NCI-H2227 treated with DMSO at 0.1 percent for 48 hours (cell line): ENCODE measurements at places on chromosomes 4 and X.

- no peak for DNase-seq
These were observed 75.6 kb downstream of the DCK start for GRCh38 chr4:71069063-71069462.

DNA sequence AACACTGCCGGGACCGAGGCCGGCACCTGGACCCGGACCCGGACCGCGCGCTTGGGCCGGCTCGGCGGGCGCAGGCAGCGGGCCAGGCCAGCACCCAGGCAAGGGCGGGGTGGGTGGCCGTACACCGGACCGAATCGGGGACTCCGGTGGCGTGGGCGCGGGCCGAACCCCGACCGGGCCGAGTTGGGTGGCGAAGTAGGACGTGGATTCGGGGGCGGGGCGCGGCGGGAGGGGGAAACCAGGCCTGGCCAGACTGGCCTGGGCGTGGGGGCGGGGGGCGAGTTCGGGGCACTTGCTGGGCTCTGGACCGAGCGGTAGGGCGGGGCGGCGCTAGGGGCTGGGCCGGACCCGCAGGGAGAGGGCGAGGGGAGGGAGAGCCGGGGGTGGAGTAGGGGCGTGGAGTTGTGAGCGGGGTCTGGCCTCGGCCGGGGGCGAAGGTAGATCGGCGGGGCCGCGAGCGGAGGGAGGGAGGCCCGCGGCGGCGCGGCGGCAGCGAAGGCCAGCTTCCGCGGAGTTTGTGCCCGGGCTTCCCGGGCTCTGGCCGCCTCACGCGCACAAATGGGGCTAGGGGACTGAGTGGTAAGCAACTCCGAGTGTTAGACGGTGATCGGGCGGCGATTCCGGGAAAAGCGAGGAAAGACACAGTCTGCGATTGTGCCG, 1.8 kb upstream of the BCORL1 start:
- DNase-seq: peak; percentile 25

DNA sequence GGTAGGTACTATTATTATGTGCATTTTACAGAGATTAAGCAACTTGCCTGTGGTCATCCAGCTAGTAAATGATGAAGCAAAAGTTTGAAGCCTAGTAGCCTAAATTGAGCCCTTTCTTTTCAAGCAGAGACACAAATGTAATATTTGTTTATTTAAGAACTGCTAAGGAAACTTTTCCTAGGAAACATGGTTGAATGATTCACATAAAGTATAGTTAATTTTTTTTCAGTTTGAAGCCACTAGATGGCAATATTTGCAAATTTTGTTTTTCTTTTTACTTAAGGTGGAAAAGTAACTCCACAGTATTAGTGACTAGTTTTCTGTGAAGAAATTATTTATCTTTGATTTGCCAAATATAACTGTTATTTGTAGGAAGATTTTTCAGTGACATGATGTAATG, 52.8 kb upstream of the ANKRD17 start:
- DNase-seq: peak; percentile 7

DNA sequence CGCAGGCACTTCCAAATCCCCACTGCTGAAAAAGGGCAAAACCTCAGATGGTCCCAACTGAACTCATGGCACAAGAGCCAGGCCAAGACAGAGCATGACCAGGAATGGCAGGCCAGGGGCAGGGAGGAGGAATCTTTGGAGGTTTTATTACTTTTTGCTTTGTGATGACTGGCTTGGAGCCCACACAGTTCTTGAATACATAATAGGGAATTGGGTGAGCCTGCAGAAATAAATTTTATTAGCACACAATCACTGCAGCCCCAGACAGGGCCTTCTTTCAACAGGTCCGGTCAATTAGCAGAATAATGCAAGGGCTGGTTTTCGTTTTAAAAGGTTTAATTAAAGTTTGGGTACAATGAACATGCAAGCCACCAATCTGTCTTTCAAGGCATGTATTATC, 23.4 kb upstream of the MAMLD1 start:
- DNase-seq: no peak

DNA sequence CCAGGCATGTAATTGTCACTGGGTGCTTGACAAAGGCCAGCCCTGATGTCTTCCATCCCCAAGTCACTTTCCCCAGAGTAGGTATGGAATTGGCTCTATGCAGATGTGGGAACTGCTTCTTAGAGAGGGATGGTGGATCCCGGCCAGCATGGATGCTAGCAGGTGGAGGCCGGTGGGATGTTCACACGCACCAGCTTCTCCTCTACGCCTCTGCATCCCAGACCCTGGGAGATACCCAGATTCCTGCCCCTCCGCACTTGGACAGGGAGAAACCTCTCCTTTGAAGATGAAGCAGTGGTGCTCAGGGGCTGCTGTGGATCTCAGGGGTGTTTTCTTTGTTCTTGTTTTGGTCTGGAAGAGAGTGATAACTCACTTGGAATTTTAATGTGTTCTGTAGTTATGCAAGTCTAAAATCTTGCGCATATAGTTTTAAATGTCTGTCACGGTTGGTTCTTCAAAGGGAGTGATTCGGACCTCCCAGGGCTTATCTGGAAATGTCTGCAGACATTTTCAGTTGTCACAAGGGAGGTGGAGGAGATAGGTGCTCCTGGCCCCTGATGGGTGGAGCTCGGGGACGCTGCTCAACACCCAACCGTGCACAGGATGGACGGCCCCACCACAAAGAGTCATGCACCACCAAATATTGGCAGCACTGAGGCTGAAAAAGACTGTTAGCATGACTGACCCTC, 308.0 kb downstream of the DHRSX start:
- DNase-seq: no peak

DNA sequence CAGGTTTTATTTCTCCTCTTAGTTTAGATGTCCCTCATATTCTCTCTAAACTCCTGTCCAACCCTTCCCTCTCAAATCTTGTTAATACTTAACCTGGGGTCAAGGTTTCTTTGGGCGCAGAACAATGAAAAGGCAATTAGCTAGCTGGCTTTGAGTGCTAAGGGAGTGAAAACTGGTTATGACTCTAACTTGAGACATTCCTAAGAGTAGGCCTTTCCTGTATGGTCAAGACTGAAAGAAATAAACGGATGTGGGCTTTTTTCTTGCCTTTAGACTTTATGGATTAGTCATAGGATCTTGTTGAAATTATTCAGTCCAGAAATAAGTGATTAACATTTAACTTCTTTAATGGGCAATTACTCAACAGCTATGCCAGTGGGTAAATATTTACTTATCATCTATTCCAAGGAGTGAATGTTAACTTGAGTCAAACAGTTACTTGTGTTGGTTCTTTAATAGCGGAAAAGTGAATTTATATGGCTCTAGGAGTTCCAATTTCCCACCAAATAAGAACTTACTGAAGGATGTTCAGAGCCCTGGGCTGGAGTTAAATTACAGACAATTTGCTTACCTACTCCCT, 141.7 kb upstream of the SCML1 start:
- DNase-seq: no peak

GRCh38 chrX:110401135-110401534, 42.5 kb downstream of the RTL9 start:
- no peak for DNase-seq

DNA sequence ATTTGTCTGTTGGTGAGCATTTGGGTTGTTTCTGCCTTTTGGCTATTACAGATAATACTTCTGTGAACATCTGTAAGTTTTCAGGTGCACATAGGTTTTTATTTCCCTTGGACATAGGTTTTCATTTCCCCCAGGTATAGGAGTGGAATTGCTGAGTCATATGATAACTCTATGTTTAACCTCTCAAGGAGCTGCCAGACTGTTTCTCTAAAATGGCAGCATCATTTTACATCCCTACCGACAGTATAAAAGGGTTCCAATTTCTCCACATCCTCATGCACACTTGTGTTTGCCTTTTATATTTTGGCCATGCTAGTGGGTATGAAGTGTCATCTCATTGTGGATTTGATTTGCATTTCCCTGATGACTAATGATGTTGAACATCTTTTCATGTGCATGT, 53.5 kb downstream of the TMEM164 start:
- no peak for DNase-seq

DNA sequence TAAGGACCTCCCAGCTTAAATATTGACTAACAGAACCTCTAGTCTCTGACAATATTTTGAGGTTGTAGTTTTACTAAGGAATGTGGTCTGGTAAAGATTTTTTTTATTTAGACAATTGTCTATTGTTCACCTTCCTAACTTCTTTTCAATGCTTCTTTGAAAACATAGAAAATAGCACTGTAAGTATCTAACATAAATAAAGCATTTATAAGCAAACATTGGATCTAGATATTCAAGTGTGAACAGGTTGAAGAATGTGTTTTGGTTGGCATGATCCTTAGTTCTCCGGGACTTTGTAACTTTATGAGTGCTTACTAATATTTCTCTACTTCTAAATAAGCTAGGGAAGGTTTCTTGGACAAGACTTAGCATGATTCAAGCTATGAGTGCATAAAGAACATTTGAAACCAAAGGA, 285.4 kb upstream of the ARSJ start:
- no peak for DNase-seq

DNA sequence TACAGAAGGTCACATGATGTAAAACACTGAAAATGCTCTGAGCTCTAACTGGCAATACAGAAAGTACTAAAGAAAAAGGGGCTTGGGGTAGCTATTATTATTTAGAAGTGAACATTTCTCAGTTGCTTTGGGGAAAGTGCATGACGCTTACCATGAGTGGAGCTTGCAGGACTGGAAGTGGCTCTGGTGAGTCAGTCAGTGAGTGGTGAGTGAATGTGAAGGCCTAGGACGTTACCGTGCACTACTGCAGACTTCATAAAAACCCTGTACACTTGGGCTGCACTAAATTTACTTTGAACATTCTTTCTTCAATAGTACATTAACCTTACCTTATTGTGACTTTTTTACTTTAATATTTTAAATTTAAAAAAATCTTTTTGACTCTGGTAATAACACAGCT, 89.3 kb upstream of the ENPP6 start:
- DNase-seq: no peak

DNA sequence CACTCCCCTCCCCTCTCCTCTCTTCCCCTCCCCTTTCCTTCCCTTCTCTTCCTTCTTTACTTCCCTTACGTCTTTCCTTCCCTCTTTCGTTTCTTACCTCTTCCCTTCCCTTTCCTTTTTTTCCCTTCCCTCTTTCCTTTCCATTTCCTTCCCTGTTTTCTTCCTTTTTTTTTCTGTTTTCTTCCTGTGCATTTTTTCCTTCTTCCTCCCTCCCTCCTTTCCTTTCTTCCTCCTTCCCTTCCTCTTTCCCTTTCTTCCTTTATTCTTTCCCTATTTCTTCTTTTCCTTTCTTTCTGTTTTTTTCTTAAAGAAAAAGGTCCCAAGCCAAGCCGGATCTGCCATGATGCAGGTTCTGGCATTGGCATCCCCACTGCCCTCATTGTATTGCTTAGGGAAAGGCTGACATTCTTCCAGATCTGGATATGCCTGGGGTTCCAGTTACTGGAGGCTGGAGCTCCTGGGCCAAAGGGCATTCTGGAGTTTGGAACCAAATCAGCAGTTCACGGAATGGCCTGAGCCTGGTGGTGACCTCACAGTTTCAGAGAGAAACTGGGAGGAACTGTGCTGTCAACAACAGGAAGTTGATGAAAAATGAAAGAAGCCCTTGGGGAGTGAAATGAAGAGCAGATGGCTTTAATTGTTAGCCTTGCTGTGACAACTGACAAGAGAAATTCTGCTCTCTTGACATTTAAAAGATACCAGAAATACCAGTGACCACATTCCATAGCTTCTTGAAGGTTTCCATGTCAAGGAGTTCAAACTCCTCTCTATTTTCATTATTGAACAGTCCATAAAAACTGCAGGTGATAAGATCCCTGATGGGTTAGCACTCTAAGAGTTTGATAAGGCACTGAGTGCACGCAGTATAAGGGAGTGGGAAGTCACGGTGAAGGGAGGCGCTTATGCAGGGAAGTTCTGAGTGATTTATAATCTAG, 622.1 kb downstream of the SPRY1 start:
- DNase-seq: no peak

DNA sequence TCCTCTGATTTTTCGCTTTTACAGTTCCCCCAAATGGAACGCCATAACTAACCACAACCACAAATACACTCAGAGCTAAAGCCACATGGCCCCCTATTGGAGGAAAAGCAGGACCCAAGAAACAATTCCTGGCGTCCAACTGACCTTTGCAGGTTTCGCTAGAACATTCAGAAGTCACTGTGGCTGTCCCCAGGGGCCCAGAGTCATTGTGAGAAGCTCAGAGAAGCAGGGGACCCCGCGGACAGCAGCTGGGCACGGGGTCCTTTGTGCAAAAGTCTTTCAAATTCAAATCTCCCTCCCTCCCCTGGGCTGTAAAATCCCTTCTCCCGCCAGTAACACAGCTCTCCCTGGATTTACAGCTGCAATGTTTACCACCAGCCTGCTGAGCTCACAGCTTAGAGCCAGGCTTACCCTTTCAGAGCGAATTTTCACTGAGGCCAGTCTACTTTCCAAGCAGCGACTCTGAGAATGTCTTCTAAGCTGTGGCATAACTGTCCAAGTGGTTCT, 214.8 kb downstream of the CRLF2 start:
- no peak for DNase-seq

- no peak for DNase-seq
These were observed 93.2 kb downstream of the SCD5 start for GRCh38 chr4:82705169-82705927.

GRCh38 chr4:26151615-26152014, 169.2 kb upstream of the RBPJ start:
- no peak for DNase-seq

DNA sequence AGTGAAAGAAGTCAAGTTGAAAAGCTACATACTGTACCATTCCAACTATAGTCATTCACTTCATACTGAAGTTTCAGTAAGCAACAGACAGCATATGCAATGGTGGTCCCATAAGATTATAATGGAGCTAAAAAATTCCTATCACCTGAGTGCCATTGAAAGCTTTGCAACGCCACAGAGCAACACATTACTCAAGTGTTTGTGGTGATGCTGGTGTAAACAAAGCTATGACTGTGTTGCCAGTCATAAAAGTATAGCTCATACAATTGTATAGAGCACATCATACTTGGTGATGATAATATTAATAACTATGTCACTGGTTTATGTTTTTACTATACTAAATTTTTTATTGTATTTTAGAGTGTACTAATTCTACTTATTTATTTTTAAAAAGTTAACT, 78.9 kb downstream of the NAF1 start:
- DNase-seq: no peak

DNA sequence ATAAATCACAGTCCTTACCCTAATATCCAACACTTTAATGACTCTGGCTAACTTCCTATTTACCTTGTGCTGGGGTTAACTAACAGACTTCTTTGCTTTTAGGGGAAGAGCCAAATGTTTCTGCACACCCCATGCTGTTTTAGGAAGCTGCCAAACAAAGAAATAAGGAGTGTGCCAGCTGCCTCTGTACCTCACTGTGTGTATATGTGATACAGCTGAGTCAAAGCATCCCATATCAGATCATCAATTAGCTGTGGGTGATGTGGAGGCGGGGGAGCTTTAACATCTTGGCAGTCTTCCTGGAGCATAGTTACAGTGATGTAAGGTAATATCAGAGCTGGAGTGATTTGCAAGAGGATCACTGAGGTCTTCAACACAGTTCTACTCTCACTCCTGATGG, 95.4 kb downstream of the COL25A1 start:
- DNase-seq: no peak
